ENCODE measurements at places on chromosomes 1 and 21. TPM values are rescaled to one million over a fixed set of nuclear protein-coding genes. Genes with fewer than 3 reads are reported as not detected.

Gene CFHR1
- 0.76 TPM for total RNA-seq

Gene LAD1
- not detected for total RNA-seq

Gene DENND2C
- total RNA-seq = 2.7 TPM

Gene OR2T2
- total RNA-seq = not detected

Gene SLAMF8
- 10.5 TPM for total RNA-seq

All from posterior vena cava (tissue), 2 donors.